ENCODE measurements at places on chromosomes 6 and 20.

- no peaks in the 10 kb centered on the region for H3K36me3 ChIP-seq
- no peak overlapping the region for H3K27ac ChIP-seq
- H3K4me1 ChIP-seq = no peaks in the 10 kb centered on the region
- H3K27me3 ChIP-seq = no peaks in the 10 kb centered on the region
- no peak overlapping the region for H3K4me3 ChIP-seq
- DNase-seq = no peak
Observed at GRCh38 chr6:46115634-46116033, 14.2 kb upstream of the ENPP4 start.

DNA sequence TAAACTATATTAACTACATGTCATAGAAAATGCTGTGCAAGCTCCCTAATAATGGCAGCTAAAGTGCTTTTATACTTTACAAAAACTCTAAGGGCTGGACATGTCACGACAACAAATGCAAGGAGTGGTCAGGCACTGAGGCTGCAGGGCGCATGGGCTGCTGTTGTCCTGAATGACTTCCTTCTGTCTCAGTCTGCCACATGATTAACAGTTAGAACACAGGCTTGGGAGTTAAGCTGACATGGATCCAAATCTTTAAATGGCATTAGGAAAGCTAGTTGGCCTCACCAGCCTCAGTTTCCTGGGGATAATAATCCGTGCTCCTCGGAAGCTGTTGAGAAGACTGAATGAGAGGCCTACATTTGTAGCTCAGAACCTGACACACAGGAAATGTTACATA, 57.4 kb downstream of the PREP start:
- no peaks in the 10 kb centered on the region for H3K4me1 ChIP-seq
- H3K36me3 ChIP-seq = no peaks in the 10 kb centered on the region
- no peak for DNase-seq
- no peak overlapping the region for H3K4me3 ChIP-seq

GRCh38 chr6:82891076-82891475, 174.6 kb downstream of the UBE3D start:
- H3K27me3 ChIP-seq = no peaks in the 10 kb centered on the region
- H3K27ac ChIP-seq = no peak overlapping the region
- H3K4me1 ChIP-seq = no peaks in the 10 kb centered on the region

- H3K27ac ChIP-seq = no peak overlapping the region
- H3K36me3 ChIP-seq = peaks cover 10% of the 10 kb centered on the region
- no peak overlapping the region for H3K4me3 ChIP-seq
- H3K27me3 ChIP-seq = no peaks in the 10 kb centered on the region
- H3K4me1 ChIP-seq = no peaks in the 10 kb centered on the region
Observed at GRCh38 chr6:110315207-110315868, 42.8 kb downstream of the METTL24 start.

- no peak overlapping the region for H3K4me3 ChIP-seq
- H3K4me1 ChIP-seq = peaks cover 4% of the 10 kb centered on the region
- no peaks in the 10 kb centered on the region for H3K27me3 ChIP-seq
- no peak for DNase-seq
- peaks cover 42% of the 10 kb centered on the region for H3K36me3 ChIP-seq
Observed at GRCh38 chr6:116111552-116112528, 11.2 kb downstream of the NT5DC1 start.

DNA sequence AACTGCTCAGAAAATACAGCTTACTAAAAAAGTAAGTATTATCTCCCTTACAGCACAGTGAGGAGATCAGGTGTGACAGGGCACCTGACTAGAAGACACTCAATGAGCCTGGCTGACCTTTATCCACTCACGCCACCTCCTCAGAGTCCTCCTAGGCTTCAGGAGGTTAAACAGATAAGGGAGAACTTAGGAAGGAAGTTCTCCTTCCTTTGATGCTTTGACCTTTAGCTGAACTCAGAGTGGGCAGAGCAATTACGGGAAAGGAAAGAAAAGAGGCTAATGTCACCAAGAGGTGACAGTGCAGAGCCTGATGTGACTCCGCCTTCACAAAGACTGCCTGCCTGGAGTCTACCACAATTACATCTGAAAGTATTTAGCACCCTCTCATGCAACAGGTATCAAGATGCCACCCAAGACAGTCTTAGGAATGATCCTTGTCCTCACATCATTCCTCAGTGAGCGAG, 36.7 kb downstream of the MAN1A1 start:
- no peaks in the 10 kb centered on the region for H3K36me3 ChIP-seq
- DNase-seq = no peak
- no peak overlapping the region for H3K4me3 ChIP-seq
- no peaks in the 10 kb centered on the region for H3K4me1 ChIP-seq
- no peaks in the 10 kb centered on the region for H3K27me3 ChIP-seq
- H3K27ac ChIP-seq = no peak overlapping the region

DNA sequence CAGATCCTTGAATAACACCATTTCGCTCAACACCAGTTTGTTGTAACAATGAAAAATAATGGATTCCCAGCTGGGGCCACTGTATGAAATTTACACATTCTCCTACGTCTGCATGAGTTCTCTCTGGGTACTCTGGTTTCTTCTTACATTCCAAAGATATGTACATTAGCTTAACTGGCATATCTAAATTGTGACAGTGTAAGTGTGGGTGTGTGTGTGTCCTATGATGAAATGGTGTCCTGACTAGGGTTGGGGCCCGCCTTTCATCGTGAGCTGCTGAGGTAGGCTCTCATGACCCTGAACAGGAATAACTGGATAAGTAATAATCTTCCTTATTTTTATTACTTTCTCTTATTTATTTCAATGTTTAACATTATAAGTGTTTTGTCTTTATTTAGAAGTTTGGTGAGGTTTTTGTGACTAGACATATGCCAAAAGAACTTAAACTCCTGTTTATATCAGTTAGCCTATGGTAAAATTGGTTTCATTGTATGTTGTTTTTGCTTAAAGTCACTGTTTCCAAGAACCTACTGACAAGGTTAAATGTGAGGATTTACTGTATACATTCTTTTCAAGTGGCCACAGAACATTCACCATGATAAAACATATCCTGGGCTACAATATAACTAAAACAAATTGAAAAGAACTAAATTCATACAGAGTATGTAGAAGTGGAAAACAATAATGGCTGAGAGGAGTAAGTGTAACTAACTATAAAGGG, 42.4 kb downstream of the RBL1 start:
- no peaks in the 10 kb centered on the region for H3K27me3 ChIP-seq
- no peak overlapping the region for H3K4me3 ChIP-seq
- H3K27ac ChIP-seq = no peak overlapping the region
- no peaks in the 10 kb centered on the region for H3K4me1 ChIP-seq
- peaks cover 23% of the 10 kb centered on the region for H3K36me3 ChIP-seq

DNA sequence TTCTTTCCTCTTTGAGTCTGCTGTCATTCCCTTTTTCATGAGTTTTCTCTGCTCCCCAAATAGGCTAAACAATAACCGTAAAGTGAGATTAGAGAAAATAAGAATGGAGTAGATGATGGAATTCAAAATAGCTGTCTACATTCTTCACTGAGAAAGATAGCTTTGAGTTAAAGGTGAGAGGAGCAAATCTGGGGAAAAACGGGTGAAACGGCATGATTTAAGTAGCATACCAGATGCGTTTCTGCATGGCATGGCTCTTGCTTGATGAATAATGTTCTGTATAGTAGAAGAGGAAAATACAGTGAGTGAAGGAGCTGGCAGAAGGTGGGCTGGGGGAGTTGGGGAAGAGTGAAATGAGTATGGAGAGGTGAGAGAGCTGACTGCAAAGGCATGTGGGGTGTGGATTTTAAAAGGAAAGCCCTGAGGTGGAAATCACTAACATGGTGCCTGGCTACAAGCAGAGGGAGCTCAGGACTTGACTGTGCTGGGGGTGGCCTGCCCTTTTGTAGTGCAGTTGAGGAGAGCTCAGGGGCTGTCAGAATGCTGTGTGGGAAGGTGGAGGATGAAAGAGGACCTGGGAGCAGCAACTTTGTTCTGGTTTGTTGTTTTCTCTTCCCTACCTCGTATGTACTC, 8.8 kb downstream of the BICRAL start:
- H3K27me3 ChIP-seq = no peaks in the 10 kb centered on the region
- peaks cover 5% of the 10 kb centered on the region for H3K36me3 ChIP-seq
- H3K4me1 ChIP-seq = peaks cover 3% of the 10 kb centered on the region
- peak overlapping the region; percentile 42 for H3K27ac ChIP-seq
- DNase-seq = no peak

- H3K27ac ChIP-seq = no peak overlapping the region
- no peak for DNase-seq
- H3K4me1 ChIP-seq = no peaks in the 10 kb centered on the region
- H3K27me3 ChIP-seq = no peaks in the 10 kb centered on the region
- no peaks in the 10 kb centered on the region for H3K36me3 ChIP-seq
- no peak overlapping the region for H3K4me3 ChIP-seq
Observed at GRCh38 chr20:47667531-47668312, 117.6 kb downstream of the SULF2 start.

DNA sequence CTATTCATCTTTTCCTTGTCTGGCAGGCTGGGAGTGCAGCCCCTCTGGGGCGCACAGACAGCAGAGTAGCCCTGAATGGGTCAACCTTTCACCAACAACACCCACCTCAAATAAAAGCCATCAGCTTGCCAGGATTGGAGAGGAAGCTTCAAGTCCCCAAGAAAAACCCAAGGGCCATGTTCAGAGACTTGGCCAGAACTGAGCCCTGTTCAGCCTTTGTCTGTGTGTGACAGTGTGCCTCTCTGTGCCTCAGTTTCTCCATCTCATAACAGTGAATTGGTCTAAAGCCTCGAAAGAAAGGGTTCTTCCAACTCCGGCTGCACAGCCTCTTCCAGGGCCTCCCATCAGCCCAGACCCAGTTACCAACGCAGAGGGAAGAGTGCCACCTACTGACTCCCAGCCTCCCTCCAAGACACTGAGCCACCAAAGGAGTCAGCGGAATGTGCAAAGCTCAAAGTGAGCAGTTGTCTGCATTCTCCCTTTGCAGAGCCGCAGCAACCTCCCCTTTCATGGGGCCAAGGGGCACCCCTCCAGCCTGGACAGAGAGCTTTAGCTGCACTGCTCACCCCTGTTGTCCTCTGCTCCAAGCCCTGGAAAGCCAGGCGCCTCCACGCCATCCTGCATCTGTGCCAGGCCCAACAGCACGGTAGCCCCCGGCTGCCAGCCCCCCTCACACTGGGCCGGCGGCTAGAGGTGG, 82.7 kb upstream of the TOP1 start:
- no peaks in the 10 kb centered on the region for H3K36me3 ChIP-seq
- no peaks in the 10 kb centered on the region for H3K27me3 ChIP-seq
- H3K4me3 ChIP-seq = no peak overlapping the region
- DNase-seq = no peak

- no peaks in the 10 kb centered on the region for H3K36me3 ChIP-seq
- H3K27me3 ChIP-seq = no peaks in the 10 kb centered on the region
- H3K27ac ChIP-seq = no peak overlapping the region
- no peaks in the 10 kb centered on the region for H3K4me1 ChIP-seq
- DNase-seq = no peak
Observed at GRCh38 chr20:44401770-44402390, 46.4 kb downstream of the HNF4A start.
